Activated CD8-positive, alpha-beta T cell treated with anti-CD3 and anti-CD28 coated beads for 36 hours (primary cell): ENCODE measurements at places on chromosomes 16 and 17.

DNA sequence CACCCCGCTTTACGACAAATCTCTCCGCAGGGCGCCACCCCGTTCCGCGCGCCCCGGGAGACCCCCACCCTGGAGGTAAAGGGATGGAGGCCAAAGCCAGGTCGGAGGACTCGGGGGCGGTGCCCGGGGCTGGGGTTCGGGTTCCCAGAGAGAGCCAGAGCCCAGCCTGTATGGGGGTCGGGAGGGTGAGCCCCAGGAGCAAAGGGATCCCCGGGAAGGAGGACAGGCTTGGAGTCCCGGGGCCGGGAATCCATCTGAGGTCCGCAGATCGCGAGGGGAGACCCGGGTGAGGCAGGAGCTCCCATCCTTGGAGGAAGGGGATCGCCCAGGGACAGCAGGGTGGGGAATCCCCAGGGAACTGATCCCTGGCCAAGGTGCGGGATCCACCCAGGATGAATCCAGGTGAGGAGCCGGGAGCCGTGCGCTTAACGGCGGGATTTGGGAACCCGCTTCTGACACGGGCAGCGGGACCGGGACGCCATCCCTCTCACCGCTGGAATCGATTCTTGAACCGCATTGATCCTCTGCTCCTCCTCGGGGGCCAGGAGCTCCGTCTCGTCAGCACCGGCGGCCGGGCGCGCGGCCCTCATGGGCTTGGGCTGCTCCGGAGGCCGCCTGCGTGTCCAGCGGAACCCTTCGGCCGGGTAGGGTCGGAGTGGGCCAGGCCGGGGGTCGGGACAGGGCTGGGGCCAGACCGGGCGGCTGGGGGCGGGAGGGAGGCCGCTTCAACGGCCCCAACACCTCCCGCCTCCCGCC lies at the start of gene MMD:
MMD (minus strand) TSS at position 657 of the 756 bp plus-strand sequence; CDS start at position 517, 140 bp downstream.
- peak; percentile 28 for DNase-seq

GRCh38 chr16:25713785-25714570 lies 22.2 kb downstream of the HS3ST4 start:
- DNase-seq = no peak

DNA sequence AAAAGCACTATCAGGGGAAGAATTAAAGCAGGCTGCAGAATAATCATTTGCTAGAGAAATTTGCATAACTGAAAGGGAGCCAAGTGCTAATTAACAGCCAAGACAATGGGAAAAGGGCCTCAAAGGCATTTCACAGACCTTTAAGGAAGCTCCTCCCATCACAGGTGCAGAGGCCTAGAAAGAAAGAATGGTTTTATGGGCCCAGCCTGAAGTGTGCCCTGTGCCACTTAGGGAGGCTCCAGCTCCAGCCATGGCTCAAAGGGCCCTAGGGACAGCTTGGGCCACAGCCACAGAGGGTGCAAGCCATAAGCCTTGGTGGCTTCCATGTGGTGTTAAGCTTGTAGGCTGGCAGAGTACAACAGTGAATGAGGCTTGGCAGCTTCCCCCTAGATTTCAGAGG lies 50.1 kb downstream of the RNF112 start:
- no peak for DNase-seq

GRCh38 chr17:21034340-21035235 lies 8.2 kb downstream of the USP22 start:
- DNase-seq = peak; percentile 75

- DNase-seq = no peak
Observed at GRCh38 chr16:84567286-84567962, 50.5 kb downstream of the COTL1 start.

GRCh38 chr17:55585629-55586028 lies 74.4 kb upstream of the SMIM36 start:
- DNase-seq = no peak

GRCh38 chr16:2209258-2210008 lies 1.2 kb downstream of the BRICD5 start:
- no peak for DNase-seq

DNA sequence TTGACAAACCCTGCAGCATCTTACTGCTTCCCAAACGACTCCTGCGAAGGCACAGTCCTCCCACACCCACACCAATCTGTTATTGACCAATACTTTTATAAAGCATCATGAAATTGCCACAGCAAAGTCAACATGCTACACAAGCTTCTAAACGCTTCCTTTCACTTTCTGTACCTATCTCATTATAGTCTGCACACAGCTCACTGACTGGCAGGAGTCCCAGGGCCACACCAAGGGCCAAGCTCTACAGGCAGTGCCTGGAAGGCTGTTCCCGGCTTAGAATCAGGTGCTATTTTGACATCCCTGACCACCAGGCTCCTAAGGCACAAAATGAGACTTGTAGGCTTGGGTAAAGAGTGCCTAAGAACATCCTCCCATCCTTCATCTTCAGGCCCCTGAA lies 39.5 kb downstream of the USP7 start:
- no peak for DNase-seq

- no peak for DNase-seq
Observed at GRCh38 chr16:31009894-31010584, 399 bp downstream of the STX1B start.

DNA sequence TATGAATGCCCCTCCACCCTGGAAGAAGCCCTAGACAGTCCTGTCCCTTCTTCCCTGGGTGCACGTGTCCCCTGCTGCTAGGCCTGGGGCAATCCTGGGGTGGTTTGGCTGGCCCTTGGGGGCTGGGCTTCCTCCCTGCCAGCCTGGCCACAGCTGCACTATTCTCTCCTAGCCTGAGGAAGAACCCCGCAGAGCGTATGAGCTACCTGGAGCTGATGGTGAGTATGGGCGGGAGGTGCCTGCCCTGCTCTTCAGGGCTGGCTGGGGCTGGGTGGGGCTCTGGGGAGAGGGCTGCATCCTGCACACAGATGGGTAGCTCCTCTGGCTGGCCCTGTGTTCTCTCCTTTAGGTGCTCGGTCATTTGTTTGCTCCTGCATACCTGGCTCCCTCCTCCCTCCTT lies 28.8 kb downstream of the MAP2K3 start:
- DNase-seq = no peak

DNA sequence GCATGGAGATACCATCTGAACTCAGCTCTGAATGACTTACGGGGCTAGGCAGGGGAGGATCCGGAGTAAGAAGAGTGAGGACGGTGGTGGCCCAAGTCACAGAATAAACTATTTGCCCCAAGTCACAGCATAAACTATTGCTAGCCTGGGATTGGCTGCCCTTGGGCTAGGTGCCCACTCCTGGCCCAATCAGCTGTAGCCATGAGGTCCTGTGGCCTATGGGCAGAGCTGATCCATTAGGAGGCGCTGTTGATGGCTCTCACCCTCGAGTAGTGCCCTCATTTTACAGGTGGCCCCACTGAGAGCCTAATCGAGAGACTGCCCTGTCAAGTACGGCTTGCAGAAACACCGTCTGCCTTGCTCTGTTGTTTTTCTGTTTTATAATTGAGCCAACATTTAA lies 62.3 kb upstream of the ZNF423 start:
- peak; percentile 10 for DNase-seq

GRCh38 chr17:12966413-12966812 lies 51.4 kb downstream of the ELAC2 start:
- DNase-seq = no peak

DNA sequence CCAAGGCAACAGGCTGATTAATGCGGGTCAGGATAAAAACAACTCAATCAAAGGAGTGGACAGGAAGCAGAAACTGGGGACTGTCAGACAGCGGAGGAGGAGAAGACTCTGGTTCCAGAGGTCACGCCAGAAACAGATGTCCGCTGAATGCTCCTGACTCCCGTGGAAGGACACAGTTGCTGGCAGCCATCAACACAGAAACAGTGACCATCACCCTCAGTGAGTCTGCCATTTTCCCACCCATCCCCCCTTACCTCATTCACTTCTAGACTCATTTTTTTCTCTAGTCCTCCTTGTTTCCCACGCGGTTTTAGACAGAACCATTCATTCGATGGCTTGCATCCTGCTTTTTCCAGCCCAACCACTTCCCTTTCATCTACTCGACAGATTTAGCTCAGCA lies 40.9 kb downstream of the DHRS7C start:
- DNase-seq = no peak

- DNase-seq = no peak
Observed at GRCh38 chr17:45034599-45034998, 16.8 kb downstream of the DCAKD start.

DNA sequence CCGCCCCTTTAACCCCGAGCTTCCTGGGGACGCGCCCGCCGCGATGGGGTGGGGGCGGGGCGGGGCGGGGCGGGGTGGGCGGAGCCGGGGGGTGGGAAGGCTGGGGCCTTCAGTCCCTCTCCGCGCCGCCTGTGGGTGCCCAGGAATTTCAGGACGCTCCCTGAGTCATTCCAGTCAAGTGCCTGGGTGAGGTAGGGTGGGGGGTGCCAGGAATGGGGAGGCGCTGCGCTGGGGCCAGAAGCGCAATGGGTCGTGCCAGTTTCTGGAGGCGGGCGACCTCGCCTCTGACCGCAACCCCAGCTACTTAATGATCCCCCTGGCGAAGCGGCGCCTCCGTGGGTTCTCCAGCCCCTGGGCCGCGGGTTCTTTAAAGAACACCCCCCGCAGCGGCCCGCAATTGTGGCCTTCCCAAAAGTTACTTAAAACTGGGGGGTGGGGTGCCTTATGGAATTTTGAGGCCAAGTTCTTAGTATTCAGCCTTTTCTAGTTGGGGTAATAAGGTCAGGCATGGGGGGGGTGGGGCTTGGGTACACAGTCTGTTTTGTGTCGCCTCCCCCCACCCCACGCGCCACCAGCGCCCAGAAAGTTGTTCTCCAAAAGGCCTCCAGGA lies 826 bp upstream of the GSE1 start:
- peak; percentile 65 for DNase-seq

- no peak for DNase-seq
Observed at GRCh38 chr17:28267720-28268609, 51.0 kb upstream of the TMEM97 start.

DNA sequence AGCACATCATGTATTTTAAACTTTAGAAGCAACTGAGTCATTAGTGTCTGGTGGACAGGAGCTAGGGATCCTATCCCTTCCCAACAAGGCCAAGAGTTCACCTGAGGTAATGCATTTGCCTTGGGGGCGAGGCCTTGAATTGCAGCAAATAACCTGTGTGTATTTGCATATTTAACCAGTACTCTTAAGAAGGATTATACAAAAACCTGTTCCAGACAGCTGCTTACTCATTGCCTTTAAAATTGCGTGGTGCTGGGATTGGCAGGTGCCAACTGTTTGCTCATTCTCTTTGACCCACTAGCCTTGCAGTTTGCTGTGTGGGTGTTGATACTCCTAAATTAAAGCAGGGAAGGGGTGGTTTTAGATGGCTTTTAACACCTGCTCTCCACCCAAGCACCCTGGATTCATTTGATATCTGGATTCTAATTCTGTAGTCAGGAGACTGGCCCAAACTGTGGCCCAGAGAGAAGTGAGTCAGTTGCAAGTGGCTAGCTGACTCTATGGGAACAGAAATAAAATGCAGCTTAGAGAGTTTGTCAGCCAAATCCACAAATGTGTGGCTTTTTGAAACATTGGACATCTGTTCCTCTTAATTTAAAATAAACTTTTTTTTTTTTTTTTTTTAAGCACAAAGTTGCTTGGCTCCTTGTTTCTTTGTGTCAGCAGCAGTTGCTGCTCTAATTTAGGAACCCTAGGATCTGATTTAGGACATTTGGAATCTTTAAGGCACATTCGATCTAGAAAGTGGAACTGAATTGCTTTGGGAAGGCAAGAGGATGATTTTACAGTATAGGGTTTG lies 46.9 kb downstream of the TUBD1 start:
- DNase-seq = peak; percentile 63

- no peak for DNase-seq
Observed at GRCh38 chr17:49203796-49204195, 6.6 kb downstream of the GNGT2 start.

DNA sequence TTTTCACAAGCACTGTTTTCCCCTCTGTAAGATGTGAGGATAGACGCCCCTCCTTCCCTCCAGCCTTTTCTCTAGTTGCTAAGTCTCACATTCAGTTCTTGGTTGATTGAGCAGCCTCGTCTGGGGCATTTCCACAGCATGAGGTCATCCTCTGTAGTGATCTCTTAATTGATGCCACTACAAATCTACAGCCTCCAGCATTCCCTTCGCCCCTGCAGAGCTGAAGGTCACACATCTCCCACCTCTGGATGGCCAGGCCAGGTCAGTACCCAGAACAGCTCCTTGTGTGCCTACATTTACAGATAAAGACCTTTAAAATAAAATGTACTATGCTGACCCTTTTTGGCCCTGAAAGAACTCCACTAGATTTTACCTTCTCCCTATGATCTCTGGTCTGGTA lies 32.5 kb upstream of the CDH11 start:
- no peak for DNase-seq

DNA sequence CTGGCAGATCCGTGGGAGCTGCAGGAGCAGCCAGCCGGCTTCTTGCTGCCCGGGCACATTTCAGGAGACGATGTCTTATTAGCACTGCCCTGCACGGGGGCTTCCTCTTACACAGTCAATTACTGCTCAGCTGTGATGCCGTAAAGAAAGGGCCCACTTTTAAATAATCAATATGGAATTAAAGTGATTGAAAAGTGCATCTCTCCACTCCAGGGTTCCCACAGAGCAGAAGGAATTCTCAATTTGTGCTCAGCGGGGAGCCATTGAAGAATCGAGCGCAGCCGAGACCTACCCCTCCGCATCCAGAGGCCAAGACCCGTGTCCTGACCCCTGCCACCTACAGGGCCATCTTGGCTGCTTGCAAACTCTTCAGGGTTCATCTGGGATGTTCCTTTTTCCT lies 399.4 kb upstream of the C16orf82 start:
- no peak for DNase-seq

- DNase-seq = no peak
Observed at GRCh38 chr16:10156099-10156498, 26.1 kb downstream of the GRIN2A start.

DNA sequence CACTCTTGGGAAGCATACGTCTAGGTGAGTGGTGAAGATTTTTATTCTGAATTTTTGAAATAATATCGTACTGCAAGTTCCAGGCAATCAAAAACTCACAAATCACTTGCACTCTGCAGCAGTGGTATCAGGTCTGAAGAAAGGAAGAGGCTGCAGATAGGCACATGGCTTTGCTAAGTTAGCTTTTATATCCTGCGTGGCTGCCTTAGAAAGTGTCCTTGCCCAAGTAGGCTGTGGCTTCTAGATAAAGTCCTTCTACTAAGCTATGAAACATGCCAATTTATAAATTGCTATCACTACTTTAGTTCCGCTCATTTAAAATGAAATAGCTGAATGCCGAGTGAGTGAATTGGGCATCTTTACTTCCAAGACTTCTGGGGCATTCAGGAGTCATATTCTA lies 17.9 kb downstream of the WWOX start:
- no peak for DNase-seq

- DNase-seq = no peak
Observed at GRCh38 chr17:73531158-73531557, 113.1 kb downstream of the SDK2 start.
